ENCODE measurements at places on chromosomes 1 and 21.

DNA sequence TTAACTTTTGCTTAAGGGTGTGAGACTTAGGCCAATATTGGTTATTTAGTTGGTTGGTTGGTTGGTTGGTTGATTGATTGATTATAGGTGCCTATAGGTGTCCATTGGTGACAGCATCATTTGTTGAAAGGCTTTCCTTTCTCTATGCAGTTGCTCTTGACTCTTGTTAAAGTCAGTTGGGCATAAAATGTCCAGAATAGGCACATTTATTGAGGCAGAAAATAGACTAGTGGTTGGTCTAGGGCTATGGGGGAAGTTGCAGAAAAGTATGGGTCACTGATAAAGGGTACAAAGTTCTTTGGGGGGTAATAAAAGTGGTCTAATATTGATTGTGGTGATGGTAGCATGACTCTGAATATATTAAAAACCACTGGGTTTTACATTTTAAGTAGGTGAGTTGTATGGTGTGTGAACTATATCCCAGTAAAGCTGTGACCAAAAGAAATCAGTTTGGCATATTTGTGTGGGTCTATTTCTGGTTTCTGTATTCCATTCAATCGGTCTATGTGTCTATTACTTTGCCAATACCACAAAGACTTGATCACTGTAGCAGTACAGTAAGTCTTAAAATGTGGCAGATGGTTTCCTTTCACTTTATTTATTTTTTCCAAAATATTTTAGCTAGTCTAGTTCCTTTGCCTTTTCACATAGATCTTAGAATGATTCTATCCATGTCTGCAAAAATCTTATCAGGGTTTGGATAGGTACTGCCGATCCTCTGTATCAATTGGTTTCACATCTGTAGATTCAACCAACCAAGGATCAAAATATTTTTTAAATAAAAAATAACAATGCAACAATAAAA, 63.0 kb downstream of the ATP1A1 start:
- H3K36me3 ChIP-seq: no peaks in the 10 kb centered on the region
- no peaks in the 10 kb centered on the region for H3K27me3 ChIP-seq
- no peaks in the 10 kb centered on the region for H3K4me1 ChIP-seq
- H3K27ac ChIP-seq: no peak overlapping the region

- H3K36me3 ChIP-seq: no peaks in the 10 kb centered on the region
- H3K4me1 ChIP-seq: no peaks in the 10 kb centered on the region
- no peak overlapping the region for H3K4me3 ChIP-seq
- H3K27ac ChIP-seq: no peak overlapping the region
These were observed 3.3 kb downstream of the NPPB start for GRCh38 chr1:11855430-11855829.

DNA sequence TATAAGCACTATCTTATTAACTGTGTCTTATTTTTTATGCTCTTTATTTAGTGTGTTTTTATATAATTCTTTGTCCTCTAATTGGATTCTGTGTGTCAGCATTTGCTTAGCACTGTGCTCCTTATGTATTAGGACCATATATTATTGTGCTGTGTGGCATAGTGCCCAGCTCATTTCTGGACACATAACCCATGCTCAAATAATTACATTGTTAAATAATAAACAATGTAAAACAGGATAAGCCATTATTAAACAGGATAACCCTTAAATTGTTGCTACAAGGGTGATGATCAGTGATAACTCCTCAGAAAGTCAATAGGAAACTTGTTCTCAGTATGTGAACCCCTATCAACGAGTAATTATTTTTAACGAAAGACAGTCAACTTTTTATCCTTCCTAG, 150.4 kb downstream of the ADGRL4 start:
- no peaks in the 10 kb centered on the region for H3K27me3 ChIP-seq
- H3K4me1 ChIP-seq: no peaks in the 10 kb centered on the region
- no peak for DNase-seq
- H3K4me3 ChIP-seq: no peak overlapping the region
- H3K36me3 ChIP-seq: no peaks in the 10 kb centered on the region

DNA sequence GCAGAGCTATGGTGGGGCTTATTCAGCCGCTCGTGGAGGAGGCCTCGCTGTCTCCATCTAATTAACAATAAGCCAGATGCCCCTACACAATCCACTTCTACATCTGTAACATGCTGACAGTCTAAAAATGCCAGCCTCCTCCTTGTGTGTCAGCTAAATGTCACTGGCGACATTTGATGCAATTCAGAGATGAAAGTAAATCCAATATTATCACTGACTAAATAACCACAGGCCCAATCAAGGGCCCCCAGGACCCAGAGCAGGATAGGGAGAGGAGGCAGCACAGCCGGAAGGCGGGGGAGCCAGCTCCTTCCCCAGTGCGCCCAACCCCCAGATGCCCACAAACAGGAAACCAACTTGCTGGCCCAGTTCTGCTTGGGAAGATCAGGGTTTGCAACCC, 76.6 kb downstream of the DMRTA2 start:
- no peaks in the 10 kb centered on the region for H3K4me1 ChIP-seq
- no peak for DNase-seq
- H3K4me3 ChIP-seq: no peak overlapping the region

DNA sequence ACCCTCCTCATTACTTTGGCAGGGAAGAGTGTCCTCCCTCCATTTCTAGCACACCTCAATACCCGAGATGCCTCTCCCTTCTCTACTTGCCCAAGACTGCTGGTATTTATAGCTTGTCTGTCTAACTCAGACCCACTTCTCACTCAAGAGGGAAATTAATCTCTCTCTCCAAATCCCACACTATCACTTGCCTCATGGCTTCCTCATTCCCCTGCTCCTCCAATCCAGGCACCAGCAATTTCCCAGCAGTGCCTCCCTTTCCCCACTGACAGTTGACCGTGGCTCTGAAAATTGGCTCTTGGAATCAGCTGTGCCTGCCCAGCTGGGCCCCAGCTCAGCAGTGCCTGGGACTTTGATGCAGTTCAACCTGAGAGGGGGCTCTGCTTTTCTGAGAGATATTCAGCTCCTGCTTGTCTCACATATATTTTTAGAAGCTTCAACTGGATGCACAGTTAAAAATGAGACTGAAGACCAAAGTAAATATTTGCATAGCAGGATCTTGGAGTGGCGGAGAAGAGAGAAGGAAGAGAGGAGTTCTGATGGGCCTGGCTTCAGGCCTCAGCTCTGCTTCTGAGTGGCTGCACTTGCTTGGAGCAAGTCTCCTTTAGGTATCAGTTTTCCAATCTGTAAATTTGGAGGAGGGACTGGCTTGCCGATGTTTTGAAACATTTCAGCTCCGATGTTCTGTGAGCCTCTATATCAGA, 81.1 kb upstream of the SPATA6 start:
- no peak overlapping the region for H3K27ac ChIP-seq
- no peaks in the 10 kb centered on the region for H3K36me3 ChIP-seq
- H3K4me1 ChIP-seq: no peaks in the 10 kb centered on the region
- DNase-seq: no peak
- no peaks in the 10 kb centered on the region for H3K27me3 ChIP-seq

DNA sequence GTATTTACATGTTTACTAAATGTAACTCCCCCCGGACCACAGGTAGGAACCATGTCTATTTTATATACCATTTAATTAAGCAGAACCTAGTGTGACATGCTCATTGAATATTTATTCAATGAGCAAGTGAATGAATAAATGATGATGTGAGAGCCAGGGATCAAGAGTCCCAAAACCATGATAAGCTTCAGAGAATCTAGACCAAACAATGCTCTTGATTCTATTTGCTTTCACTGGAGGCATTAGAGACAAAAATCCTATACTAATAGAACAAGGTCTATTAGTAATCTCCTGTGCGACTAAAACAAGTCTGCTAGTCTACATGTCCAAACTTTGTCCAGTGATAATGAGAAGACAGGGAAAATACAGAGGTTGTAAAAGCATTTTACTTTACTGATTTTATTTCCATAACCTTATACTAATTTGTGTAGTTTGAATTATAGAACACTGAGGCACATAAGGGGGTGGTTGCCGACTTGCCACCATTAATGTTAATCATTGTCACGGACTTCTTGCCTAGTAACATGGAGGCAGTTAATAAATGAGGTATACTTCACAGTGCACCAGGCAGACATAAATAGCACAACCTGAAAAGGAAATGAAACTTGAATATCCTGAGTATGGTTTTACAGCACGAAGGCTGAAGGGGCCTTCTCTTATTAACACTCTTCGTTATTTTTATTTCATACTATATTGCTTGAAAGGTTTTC, 69.8 kb downstream of the TBX15 start:
- H3K27me3 ChIP-seq: no peaks in the 10 kb centered on the region
- H3K36me3 ChIP-seq: no peaks in the 10 kb centered on the region
- no peak overlapping the region for H3K27ac ChIP-seq
- no peak overlapping the region for H3K4me3 ChIP-seq
- DNase-seq: no peak

- H3K27me3 ChIP-seq: no peaks in the 10 kb centered on the region
- H3K36me3 ChIP-seq: no peaks in the 10 kb centered on the region
- no peaks in the 10 kb centered on the region for H3K4me1 ChIP-seq
- H3K27ac ChIP-seq: no peak overlapping the region
- no peak overlapping the region for H3K4me3 ChIP-seq
These were observed 89.2 kb upstream of the TMEM51 start for GRCh38 chr1:15064217-15064929.

DNA sequence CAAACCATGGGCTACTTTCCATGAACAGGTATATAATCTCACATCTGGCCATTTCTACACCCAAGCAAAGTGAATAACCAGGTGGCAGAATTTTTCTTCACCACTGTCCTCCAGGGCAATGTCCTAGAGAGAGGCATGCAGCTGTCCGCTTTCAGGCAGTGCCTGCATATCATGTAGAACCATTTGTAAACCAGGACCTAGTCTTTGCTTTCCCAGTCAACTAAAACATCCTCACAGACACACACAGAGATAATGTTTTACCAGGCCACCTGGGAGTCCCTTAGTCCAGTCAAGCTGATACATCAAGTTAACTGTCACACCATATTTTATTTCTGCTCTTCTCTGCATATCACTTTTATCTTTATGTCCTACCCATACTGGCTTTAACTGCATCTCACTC, 26.2 kb downstream of the TNFSF18 start:
- H3K36me3 ChIP-seq: no peaks in the 10 kb centered on the region
- no peaks in the 10 kb centered on the region for H3K4me1 ChIP-seq
- H3K4me3 ChIP-seq: no peak overlapping the region
- no peaks in the 10 kb centered on the region for H3K27me3 ChIP-seq
- DNase-seq: no peak

GRCh38 chr1:199247891-199248290, 609.1 kb downstream of the PTPRC start:
- H3K4me3 ChIP-seq: no peak overlapping the region

DNA sequence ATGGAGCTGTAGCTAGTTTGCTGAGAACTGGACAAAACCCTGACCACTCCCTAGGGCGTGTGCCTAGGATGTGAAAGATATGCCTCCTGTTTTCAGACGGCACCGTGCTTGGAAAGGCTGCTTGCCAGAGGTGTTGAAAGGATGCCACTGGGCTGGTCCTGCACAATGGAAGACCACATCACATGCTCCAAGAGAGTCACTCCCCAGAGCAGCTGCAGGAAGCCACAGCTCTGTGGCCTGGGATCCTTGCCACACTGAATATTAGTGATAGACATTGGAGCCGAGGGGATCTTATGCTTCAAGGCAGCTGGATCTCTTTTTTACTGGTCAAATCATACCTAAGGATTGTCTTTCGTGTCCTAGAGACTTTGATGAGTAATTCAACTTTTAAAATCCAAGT, 6.6 kb upstream of the APP start:
- no peak overlapping the region for H3K27ac ChIP-seq
- no peaks in the 10 kb centered on the region for H3K4me1 ChIP-seq
- no peak overlapping the region for H3K4me3 ChIP-seq
- no peaks in the 10 kb centered on the region for H3K27me3 ChIP-seq

DNA sequence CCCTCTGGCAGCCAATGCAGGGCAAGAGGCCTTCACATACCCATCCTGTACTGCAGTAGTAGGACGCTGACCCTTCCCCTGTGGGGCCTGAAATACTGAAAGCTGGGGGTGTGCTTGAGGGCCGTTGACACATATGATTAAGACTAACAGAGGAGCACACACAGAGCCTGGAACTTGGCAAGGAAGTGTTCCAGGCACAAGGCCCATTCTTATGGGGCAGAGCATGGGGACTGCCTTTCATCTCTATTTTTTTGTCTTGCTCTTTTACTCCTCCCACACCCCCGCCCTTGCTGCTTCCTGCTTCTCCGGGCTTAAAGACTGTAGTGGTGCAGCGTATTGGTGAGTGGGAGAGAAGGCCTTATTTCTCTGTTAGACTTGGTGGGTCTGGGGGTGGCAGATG, 137.4 kb downstream of the BACH1 start:
- no peaks in the 10 kb centered on the region for H3K27me3 ChIP-seq
- no peak overlapping the region for H3K4me3 ChIP-seq
- H3K36me3 ChIP-seq: no peaks in the 10 kb centered on the region
- H3K4me1 ChIP-seq: no peaks in the 10 kb centered on the region
- no peak overlapping the region for H3K27ac ChIP-seq

DNA sequence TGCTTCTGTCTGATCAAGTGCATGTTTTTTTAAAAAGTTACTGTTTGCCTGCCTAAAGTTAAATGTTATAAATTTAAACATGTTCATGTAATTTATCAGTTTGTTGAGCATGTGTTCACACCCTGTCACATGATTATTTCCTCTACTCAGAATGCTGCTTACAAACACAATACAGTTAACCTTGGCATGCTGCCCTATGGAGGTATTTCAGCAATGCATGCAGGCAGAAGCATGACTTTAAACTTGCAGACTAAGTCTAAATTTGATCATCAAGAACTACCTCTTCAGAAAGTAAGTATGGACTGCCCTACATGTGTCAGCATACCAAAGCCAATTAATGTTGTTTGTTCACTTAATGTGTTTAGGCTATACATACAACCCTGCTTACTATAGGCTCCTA, 161.6 kb downstream of the LRRC40 start:
- no peaks in the 10 kb centered on the region for H3K27me3 ChIP-seq
- no peak overlapping the region for H3K4me3 ChIP-seq
- no peaks in the 10 kb centered on the region for H3K36me3 ChIP-seq
- no peak for DNase-seq
- no peaks in the 10 kb centered on the region for H3K4me1 ChIP-seq

- H3K4me3 ChIP-seq: no peak overlapping the region
- no peak for DNase-seq
- H3K4me1 ChIP-seq: no peaks in the 10 kb centered on the region
These were observed 448.7 kb downstream of the LTN1 start for GRCh38 chr21:28543975-28544374.

DNA sequence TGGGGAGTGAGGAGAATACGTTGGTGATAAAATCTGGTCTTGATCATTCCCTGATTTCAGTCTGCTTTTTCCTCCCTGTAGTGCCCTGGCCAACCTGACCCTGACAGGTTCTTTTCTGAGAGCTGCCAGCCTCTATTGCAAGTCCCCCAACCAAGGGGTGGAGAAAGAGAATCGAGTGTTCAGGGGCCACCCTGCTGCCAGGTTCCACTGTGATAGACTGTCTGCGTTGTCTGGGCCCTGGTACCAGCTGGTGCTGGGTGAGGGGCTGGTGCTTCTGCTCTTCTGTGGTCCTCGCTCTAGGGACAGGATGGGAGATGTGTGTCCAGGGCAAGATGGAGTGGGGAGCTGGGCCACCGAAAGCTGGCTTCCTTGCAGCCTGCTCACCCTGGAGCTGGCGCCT, 214.6 kb downstream of the CAMTA1 start:
- DNase-seq: no peak
- no peak overlapping the region for H3K4me3 ChIP-seq
- H3K4me1 ChIP-seq: no peaks in the 10 kb centered on the region
- H3K27me3 ChIP-seq: no peaks in the 10 kb centered on the region
- H3K27ac ChIP-seq: no peak overlapping the region

- DNase-seq: no peak
- no peak overlapping the region for H3K27ac ChIP-seq
- no peaks in the 10 kb centered on the region for H3K36me3 ChIP-seq
- no peaks in the 10 kb centered on the region for H3K4me1 ChIP-seq
These were observed 41.9 kb downstream of the UCK2 start for GRCh38 chr1:165869343-165869742.

- H3K27me3 ChIP-seq: no peaks in the 10 kb centered on the region
- no peak overlapping the region for H3K4me3 ChIP-seq
- H3K4me1 ChIP-seq: peaks cover 16% of the 10 kb centered on the region
- H3K27ac ChIP-seq: peak overlapping the region; percentile 88
These were observed 890 bp downstream of the GJC2 start for GRCh38 chr1:228150461-228151179.
